ENCODE measurements at places on chromosomes 4 and X. TPM values are rescaled to one million over a fixed set of nuclear protein-coding genes. Genes with fewer than 3 reads are reported as not detected.

GRCh38 chr4:5870701-5871100 lies 22.2 kb downstream of the CRMP1 start:
- peak; percentile 54 for DNase-seq

Gene SPIN3
- total RNA-seq: 3.1 TPM

- no peak for DNase-seq
Observed at GRCh38 chr4:73853246-73853704, at the start of gene PF4V1. PF4V1 (plus strand) TSS chr4:73853296; CDS start chr4:73853363, 67 bp downstream.

Gene FGF16
- total RNA-seq: not detected

- no peak for DNase-seq
Observed at GRCh38 chr4:27001398-27002164, 140.9 kb downstream of the STIM2 start.

Gene CTSO
- 2.2 TPM for total RNA-seq

Gene MAGEC1
- 3.9 TPM for total RNA-seq

Gene GASK1B
- 0.23 TPM for total RNA-seq

Gene DGKK
- total RNA-seq: 0.11 TPM

Gene CFAP99
- total RNA-seq: not detected

DNA sequence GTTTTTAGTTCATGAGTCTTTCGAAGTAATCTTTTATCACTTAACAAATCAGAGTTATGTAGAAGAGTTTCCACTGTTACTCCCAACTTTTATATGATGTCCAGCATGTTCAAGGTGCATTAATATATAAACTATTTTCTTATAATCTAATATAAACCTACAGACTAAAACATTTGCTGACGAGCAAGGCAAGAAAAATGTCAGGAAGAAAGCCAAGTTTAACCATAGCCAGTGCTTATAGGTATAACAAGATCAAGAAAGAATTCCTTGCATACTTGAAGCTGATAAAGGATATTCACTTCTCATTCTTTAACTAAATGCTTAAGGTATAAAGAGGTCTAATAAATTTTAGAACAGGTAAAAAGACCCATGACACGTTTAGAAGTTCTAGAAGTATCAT lies 167.7 kb downstream of the NPNT start:
- no peak for DNase-seq

DNA sequence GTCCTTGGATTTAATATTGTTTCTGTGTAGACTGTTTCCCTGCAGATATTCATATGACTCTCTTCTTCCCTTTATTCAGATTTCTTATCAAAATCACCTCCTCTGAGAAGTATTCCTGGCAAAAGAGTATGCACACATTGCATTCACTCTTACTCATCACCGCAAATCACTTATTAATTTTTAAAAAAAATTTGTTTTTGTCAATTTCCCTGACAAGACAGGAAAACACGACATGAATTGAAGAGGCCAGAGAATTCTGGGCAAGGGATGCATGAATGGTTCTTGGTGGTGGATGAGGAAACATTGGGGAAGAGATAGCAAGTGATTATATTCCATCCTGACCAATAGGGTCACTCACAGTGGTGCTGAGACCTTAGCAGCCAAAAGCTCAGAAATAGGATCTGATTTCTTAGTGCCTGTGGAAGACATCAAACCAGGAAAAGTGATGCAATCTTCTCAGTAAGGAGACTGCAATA lies 522.5 kb upstream of the AGA start:
- peak; percentile 6 for DNase-seq

- DNase-seq: no peak
Observed at GRCh38 chr4:69910016-69910782, 20.7 kb upstream of the CSN1S1 start.

Gene KLB
- total RNA-seq: not detected

- peak; percentile 10 for DNase-seq
Observed at GRCh38 chrX:103503163-103503852, 16.0 kb downstream of the RAB40A start.

Gene MAGEA8
- total RNA-seq: not detected

Gene WDR44
- total RNA-seq: 10.1 TPM

Gene GLOD5
- total RNA-seq: not detected

DNA sequence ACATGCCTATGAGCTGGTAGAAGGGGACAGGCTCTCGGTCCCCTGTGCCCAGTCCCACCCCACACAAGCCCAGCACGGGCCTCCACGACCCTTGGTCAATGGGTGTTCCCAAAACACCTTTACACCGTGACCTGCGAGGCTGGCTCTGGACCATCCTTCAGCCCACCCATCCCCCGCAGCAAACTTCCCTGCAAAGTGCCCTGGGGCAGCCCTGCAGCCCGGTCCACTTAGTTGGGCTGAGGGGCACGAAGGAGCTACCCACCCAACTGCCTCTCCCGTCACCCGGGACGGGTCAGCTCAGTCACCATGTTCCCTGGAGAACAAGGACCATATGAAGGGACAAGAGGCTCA lies 23.4 kb downstream of the WDR1 start:
- no peak for DNase-seq

GRCh38 chrX:107504006-107504405 lies 54.6 kb downstream of the FRMPD3 start:
- DNase-seq: no peak

- DNase-seq: no peak
Observed at GRCh38 chr4:95411371-95412088, 137.2 kb downstream of the UNC5C start.

GRCh38 chr4:102193145-102193544 lies 152.1 kb downstream of the SLC39A8 start:
- DNase-seq: no peak

GRCh38 chrX:47169273-47169672 lies 24.3 kb downstream of the RBM10 start:
- no peak for DNase-seq

Gene GATA1
- total RNA-seq: not detected

GRCh38 chr4:119100655-119101054 lies 35.0 kb upstream of the MYOZ2 start:
- no peak for DNase-seq

DNA sequence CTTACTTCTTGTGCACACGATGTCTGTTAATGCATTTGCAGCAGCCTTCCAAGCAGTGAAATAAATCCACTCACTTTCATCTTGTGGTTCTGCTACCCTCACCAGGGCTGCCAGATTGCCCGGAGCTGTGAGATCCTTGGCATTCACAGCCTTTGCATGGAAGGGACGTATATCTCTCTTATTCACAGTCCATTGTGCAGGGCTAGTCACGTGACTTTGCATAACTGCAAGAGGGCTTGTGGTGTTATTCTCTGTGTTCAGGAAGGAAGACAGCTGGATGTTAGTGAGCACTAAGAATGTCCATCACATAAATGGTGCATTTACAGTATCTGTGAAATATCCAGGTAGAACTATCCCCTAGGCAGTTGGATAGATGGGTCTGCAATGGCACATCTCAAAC lies 96.5 kb upstream of the BEND4 start:
- DNase-seq: no peak

Gene CFAP299
- total RNA-seq: not detected

GRCh38 chr4:30413915-30414314 lies 306.3 kb upstream of the PCDH7 start:
- no peak for DNase-seq

Gene RNF128
- total RNA-seq: 1.8 TPM

- DNase-seq: peak; percentile 44
Observed at GRCh38 chr4:168153596-168154440, 61.5 kb downstream of the ANXA10 start.
